ENCODE measurements at places on chromosomes 11 and 22. TPM values are rescaled to one million over a fixed set of nuclear protein-coding genes. Genes with fewer than 3 reads are reported as not detected.

The RIMBP3B gene
- 0.24 TPM for total RNA-seq

The MRGPRX4 gene
- total RNA-seq: not detected

The ARRB1 gene
- 14.7 TPM for total RNA-seq

The SDF2L1 gene
- 16.4 TPM for total RNA-seq

The OR51T1 gene
- not detected for total RNA-seq

The NLRP6 gene
- total RNA-seq: not detected

The CDON gene
- total RNA-seq: 368 TPM

The SLC37A2 gene
- 0.49 TPM for total RNA-seq

The ANGPTL5 gene
- total RNA-seq: not detected

The MOGAT2 gene
- total RNA-seq: not detected

The OR10D3 gene
- not detected for total RNA-seq

The ZP1 gene
- 0.12 TPM for total RNA-seq

The KCNJ5 gene
- 0.12 TPM for total RNA-seq

The TP53I11 gene
- 93.3 TPM for total RNA-seq

The CALCA gene
- total RNA-seq: not detected

The ARHGAP42 gene
- 12.8 TPM for total RNA-seq

The BRSK2 gene
- total RNA-seq: not detected

The LRRC32 gene
- 46.4 TPM for total RNA-seq

All from hair follicle dermal papilla cell (primary cell).